H54 (cell line): ENCODE measurements at places on chromosomes 3 and 15.
A peak's percentile ranks its signal among the peaks of the same experiment; 100 is the strongest.

- DNase-seq, result no peak
These were observed 209.0 kb downstream of the NEK10 start for GRCh38 chr3:27160146-27160545.

GRCh38 chr15:71440489-71441110, 325.3 kb downstream of the THSD4 start:
- DNase-seq, result no peak

DNA sequence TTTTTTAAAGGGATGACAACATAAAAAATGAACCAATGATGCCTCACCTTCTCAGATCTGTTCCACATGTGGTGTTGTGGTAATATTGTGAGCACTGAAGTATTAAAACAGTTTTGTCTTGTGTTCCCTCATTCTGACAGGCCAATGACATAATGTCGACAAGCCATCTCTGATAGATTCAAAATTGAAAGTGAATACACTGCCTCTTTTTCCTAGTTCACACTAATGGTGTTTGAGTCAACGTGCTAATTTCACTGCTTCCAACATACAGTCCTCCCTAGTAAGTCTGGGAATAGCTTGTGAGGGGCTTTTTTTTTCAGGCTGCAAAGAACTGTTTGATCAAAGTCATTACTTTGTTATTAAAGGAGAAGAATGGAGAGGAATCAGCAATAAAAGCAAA, 82.8 kb downstream of the ROBO2 start:
- DNase-seq, result no peak

DNA sequence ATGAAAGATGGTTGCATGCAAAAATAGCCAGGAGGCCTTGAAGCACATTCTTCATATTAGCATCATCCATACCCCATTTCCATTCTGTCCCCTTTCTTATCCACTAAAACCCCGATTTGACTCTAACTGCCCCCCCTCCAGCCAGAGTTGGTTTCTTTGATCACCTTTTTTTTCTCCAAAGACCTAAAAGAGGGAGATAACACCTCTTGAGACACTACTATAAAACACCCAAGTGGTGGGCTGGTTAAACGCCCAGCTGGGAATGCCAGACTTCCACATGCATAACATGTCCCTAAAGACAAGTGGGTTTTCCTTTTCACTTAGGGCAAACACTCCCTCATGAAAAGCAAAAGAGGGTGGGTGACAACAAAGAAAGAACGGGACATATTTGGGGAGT, 133.9 kb upstream of the WNT5A start:
- no peak for DNase-seq

DNA sequence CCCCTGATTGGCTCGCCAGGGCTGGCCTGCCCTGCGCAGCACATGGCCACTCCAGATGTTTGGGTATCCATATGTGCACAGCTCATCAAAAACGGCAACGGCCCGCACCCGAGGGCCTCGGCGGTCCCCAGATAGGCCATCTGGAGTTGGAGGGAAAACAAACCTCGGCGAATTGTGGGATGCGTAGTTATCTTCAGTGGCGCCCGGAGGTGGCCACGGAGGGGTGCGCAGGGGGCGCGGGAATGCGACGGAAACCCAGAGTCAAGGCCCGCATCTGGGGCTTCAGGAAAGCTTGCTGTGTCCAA, 156.5 kb downstream of the TLE3 start:
- no peak for DNase-seq

DNA sequence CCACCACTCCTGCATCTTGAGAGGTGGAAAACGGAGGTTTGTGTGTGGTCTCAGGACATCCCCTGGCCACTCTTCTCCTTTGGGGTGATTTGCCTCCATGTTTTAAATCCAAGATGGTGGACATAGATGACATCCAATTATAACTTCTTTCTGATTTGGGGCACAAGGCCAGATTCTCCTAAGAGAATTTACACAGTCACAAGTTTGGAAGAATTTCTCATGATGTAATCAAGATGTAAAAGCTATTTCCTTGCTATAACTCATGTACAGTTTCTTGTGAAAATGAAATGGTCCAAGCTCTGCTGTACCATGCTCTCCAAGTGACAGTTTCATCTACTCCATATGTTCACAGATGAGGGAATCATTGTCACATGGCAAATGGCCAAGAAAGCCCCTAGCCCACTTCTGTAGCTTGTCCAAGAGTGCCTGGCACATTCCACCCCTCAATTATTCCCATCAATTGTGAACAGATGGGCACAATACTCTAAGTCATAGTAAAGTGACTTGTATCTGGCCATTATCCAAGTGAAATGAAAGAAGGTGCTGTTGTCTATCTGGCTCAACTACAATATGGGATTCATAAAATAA, 134.6 kb upstream of the ROPN1 start:
- no peak for DNase-seq

DNA sequence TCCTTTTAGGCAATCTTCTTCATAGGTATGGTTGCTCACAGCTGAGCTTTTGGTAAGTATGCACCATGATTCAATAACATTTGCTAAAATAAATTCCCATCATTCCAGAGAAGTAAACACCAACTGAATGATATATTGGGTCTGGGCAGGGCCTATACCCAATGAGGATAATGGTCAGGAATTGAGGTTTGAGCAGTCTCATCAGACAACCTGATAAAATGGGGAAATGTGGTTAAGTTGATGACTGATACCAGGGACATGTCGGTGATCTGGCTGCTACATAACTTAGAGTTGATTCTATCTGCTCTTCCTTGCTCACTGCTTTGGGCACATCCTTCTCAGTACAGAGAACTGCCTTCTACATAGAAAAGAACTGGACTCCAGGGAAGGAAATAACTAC, 92.9 kb downstream of the GPR156 start:
- no peak for DNase-seq

GRCh38 chr3:37491343-37491742, 317.0 kb upstream of the LRRFIP2 start:
- DNase-seq, result no peak

DNA sequence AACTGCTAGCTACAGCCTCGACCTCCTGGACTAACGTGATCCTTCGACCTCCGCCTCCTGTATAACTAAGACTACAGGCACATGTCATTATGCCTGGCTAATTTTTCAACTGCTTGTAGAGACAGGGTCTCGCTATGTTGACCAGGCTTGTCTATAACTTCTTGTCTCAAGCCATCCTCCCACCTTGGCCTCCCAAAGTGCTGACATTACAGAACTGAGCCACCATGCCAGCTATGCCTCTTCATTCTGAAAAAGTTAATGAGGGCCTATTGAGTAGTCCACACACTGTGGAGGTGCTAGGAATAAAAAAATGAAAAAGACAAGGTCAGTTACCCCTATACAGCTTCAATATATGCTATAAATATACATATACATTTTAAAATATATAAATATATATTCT, 18.3 kb upstream of the EPHA6 start:
- no peak for DNase-seq

GRCh38 chr3:78221300-78221699, 1181.4 kb downstream of the ROBO2 start:
- DNase-seq, result no peak

GRCh38 chr3:97438131-97438530, 326.4 kb upstream of the ARL6 start:
- DNase-seq, result no peak

DNA sequence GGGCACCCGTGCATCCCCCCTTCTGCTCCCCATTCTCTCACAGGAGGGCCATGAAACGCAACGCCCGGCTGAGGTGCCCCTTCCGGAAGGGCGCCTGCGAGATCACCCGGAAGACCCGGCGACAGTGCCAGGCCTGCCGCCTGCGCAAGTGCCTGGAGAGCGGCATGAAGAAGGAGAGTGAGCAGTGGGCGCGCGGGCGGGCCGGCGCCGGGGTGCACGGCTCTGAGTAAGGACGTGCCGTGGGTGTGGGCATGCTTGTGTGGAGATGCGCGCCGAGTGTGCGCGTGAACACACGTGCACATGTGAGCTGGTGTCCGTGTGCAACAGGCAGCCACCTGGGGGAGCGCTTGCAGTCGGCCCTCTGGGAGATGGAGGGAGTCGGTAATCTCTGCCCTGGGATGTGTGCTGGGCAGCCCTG, 28.1 kb downstream of the NR1I2 start:
- no peak for DNase-seq

DNA sequence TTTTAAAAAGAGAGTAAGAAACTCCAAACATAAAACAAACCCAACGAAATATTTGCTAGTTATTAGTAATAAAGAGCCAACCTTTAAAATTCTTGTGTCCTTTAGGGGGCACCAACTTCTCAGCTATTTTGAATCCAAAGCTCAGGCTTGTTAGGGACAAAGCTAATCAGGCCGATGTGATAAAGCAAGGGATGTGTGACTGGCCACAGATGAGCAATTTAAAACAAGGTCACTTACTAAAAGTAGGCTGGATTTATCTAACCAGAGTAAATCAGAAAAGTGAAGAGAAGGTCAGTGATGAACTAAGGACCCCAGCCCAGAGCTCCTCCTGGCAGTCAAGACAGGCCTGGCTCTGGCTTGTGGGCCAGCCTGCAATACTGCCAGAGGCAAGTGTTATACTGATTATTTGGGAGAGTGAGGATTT, 108.5 kb downstream of the CYP19A1 start:
- no peak for DNase-seq

DNA sequence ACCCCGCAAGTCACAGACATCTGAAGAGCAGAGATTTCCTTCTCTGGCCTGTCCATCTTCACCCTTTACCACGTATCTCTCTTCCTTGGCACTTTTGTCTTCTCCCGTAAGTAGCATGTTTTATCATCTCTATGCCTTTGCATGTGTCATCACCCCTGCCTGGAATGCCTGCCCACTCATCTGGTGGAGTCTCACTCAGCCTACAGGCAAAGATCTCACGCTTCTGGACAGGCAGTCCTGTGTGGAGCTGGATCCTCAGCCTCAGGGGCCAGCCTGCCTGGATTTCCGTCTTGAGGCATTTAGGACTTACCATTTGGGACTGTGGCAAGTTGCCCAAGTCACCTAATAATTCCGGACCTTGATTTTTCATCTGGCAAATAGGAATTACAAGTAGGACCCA, 114.3 kb upstream of the CACNA2D3 start:
- no peak for DNase-seq

GRCh38 chr3:115226844-115227445, 79.9 kb upstream of the ZBTB20 start:
- DNase-seq, result no peak

DNA sequence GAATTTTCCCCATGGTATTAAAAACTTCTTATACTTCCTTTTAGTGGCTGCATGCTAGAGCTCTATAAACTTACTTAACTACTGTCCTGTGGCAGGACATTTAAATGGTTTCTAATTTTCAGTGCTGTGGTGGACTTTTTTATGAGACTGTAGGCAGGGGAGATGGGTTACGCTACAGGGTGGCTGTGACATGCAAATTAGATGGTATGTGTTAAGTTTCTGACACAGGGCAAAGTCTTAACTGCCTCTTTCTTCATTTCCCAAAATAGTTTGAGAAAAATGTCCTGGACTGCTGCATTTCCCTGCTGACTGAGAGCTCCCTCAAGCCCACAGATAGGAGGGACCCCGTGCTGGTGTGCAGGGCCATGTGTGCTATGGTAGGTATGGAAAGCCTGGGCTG, 22.0 kb downstream of the TGM4 start:
- no peak for DNase-seq

- DNase-seq, result no peak
These were observed 398.4 kb upstream of the TBL1XR1 start for GRCh38 chr3:177595530-177596188.

GRCh38 chr3:132972333-132972732, 65.9 kb upstream of the TMEM108 start:
- DNase-seq, result no peak

GRCh38 chr3:194023501-194024280, 112.3 kb upstream of the HES1 start:
- no peak for DNase-seq

DNA sequence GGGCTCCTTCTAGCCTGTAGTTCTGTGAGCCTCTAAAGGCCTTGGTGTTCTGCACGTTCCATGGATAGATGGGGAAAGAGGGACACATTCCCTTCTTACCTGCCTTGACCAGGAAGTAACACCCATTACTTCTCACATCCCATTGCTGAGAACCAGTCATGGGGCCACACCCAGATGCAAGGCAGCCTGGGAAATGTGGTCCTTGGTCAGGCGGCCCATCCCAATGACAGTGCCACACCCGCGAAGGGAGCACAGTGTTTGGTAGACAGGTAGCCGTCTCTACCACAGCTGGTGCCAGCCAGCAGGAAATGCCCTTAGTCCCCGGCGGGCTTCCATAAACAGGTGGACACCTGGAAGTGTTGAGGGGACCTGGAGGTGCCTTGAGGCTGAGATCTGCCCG, 23.2 kb upstream of the LCTL start:
- DNase-seq, result no peak

DNA sequence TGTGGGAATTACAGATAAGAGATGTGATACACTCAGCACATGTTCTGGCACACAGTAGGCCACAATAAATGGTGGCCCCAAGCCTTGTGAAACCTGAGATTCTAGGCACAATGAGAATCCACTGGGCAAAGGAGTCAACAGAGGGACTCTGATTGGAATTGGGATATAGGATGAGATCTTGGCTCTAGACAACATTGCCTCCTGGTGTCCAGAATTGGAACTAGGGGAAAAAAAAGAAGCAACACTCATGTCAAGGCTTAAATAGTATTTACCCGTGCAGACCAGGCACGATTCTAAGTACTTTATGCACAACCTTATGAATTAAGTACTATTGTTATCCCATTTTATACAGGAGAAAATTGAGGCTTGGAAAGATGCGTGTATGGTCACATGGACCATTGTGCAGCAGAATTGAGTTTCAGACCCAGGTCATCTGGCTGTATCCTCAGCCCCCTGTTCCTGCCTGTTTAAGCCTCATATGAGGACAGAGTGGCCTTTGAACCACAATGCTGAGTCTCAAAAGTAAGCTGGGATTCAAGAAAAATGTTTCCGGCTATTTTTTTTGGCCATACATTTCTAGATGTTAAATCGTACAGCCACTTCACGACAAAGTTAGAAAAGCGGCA, 124.8 kb downstream of the SV2B start:
- DNase-seq, result peak; percentile 10

GRCh38 chr15:64574301-64575017, 114.1 kb downstream of the ZNF609 start:
- no peak for DNase-seq

- no peak for DNase-seq
These were observed 235.3 kb upstream of the SETMAR start for GRCh38 chr3:4067893-4068292.

GRCh38 chr15:48479751-48480150, 148.5 kb downstream of the DUT start:
- DNase-seq, result no peak

DNA sequence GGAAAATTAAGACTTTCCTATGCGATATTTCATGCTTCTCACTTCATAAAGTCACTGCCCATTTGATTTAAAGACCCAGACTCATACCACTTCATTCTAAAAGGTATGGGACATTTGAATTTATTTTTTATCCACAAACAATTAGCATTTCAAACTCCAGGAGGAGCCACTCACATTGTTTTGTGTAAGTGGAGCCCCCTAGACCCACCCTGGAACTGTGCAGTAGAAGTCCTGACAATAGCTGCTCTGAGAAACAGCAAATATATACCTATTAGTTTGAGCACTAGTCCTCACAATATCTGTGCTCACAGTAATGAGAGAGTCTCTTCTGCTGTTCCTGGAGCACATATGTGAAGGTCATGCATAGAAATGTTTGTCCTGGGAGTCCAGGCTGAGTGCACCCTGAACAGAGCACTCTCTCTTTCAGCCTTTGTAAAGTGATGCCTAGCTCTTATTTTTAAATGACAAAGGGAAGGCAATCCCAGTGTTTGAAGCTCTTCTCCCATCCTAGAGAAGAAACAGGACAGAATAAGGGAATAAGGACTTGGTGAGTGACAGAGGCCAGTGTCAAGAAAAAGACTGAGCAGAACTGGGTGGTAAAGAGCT, 127.5 kb upstream of the STRIT1 start:
- DNase-seq, result no peak
